ENCODE measurements at places on chromosomes 5 and 9.
A peak's percentile ranks its signal among the peaks of the same experiment; 100 is the strongest.

DNA sequence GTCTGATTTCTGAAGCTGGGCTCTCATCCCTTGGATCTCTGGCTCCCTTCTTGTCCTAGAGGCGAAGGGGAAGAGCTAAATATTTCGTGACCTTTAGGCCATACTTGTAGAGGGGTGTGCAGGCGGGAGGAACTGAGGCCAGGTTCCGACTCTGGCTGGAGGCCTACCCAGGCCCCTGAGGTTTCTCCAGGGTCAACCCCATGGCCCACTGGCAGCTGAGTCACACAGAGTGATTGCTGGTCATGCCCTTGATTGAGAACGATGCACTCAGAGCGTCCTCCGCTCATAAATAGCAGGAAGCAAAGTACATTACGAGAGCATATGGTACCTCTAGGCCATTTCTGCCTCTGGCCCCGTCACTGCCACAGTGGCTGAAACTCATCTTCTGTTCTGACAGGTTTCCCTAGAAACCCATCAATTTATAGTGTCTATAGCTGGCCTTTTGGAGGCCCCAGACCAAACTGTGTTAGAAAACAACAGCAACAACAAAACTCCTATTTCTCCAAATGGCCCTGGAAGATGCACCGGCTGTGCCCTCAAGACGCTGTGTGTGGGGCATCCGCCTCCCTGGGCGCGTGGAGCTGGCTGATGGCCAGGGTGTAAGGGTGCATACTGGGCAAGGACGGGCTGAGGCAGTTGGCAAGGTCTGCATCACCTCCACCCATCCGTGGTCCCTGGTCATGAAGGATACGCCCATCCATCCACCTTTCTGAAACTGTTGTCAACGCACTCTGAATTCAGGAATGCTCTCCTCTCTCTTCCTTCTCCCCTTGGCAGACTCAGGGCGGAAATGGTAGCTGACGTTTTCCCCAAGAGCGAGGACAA lies 32.9 kb upstream of the FCN1 start:
- peak; percentile 20 for DNase-seq

DNA sequence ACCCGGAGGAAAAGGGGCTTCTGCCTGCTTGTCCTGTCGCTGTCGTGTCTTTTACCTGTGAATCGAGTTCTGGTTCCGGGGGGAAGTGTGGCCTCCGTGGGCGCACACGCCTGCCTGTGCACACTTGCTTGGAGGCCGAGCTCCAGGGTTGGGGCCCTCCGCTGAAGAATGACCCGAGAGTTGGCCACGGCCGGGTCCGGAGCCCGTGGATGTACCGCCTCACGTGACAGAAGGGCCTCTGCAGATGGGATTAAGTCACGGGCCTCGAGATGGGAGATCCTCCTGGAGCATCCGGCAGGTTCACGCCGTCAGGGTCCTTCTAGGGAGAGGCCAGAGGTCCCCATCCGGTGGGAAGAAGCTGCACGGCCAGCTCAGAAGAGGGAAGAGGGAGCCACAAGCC lies 81.0 kb downstream of the KCNT1 start:
- DNase-seq: no peak

DNA sequence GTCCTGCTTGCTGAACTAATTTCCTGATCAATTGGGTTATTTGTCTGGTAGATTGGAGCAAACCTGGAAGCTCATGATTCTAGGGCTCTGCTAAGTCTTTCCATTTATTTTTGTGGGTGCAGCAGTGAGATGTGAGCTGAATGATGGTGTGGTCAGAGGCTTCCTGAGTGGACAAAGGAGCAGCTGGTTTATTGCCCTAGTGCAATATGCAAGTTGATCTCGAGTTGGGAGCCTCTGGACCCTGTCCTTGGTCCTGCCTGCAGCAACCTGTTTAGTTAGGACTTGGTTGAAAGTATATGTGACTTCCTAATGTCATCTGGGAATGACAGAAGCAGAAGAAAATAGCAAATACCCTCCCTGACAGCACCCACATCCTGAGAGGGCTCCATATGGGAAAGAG lies 4.2 kb upstream of the UNC5A start:
- DNase-seq: no peak

GRCh38 chr5:62477801-62478200 lies 65.2 kb downstream of the IPO11 start:
- no peak for DNase-seq

DNA sequence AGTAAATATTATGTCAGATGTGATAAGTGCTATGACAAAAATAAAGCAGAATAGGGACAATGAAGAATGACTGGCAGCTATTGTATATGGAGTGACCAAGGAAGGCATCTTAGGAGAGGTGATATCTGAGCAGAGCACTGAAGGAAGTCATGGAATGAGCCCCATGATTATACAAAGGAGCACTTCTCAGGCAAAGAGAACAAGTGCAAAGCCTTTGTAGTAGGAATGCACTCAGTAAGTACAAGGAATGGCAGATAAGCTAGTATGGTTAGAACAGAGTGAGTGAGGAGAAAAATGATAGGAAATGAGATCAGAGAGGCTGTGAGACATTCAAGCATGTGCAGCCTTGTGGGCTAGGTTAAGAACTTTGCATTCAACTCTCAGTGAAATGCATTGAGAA lies 214.8 kb downstream of the LURAP1L start:
- no peak for DNase-seq

GRCh38 chr5:126124706-126125345 lies 298.4 kb upstream of the GRAMD2B start:
- no peak for DNase-seq

GRCh38 chr5:54616031-54616430 lies 98.5 kb downstream of the SNX18 start:
- no peak for DNase-seq

GRCh38 chr9:34823778-34824177 lies 113.8 kb upstream of the CCL21 start:
- DNase-seq: no peak

GRCh38 chr5:113900816-113901215 lies 387.3 kb downstream of the YTHDC2 start:
- DNase-seq: no peak

GRCh38 chr9:130042406-130042884 lies 544 bp downstream of the FNBP1 start:
- DNase-seq: peak; percentile 69

DNA sequence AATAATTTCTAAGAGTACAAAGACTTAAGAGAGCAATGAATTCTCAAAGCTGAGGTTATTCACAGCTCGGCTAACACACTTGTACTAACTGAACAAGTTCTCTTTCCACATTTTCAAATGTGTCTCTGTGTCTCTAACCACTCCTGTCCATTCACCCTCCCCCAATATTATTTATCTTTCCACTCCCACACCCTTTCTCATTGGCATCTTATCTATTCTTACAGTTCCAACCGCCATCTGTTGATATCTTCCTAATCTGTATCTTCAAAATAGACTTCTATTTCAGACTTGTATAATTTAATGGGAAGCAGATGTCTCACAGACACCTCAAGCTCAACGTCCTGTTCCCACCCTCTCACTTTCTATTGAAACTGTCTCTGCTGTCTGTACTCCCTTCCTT lies 205.9 kb downstream of the ANXA1 start:
- no peak for DNase-seq

DNA sequence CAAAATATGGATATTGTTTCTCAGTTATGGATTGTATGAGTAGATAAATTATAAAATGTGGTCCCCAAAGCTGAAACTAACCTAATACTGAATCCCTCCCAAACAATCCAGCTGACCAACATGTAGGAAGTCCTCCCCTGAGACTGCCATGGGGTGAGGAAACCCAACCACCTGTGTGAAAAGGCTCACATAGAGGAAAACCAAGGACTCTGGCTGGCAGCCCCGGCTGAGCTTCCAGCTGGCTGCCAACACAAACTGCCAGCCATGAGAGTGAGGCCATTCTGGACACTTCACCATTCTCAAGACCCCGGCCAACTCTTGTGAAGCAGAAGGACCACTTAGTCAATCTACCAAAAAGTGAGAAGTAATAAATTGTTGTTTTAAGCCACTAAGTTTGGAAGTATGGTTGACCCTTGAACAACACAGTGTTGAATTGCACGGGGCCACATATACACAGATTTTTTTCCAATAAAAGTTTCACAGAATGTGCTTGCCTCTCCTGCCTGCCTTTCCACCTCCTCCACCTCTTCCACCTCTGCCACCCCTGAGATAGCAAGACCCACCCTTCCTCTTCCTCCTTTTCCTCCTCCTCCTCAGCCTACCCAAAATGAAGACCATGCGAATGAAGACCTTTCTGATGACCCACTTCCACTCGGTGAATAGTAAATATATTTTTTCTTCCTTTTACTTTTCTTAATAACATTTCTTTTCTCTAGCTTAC lies 15.3 kb upstream of the NRG2 start:
- DNase-seq: no peak

DNA sequence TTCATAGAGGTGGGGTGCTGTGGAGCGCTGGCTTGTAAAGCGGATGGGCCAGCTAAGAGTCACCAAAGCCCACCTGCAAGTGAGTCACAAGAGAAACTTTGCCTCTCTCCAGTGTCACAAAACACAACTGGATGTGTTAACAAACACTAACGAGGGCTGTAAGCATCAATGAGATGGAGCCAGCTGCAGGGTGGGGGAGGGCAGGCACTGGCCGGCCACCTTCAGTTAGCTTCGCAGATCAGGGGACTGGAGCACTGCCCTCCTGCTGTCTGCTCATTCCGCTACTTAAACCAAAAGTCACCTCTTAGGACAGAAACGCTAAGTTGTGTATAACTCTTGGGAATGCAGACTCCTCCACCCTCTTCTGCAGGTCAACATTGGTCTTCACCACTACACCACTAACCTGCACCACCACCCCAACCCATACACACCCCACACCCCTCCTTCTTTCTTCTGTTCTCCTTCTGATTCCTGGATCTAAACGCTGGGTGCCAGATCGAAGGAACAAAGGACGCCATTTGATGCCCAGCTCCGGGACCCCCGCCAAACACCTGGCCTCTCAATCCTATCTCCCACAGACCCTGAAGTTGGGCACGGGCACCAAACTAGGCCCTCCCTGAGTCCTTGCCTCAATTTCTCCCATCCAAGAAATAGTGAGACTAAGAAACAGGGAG lies 2.1 kb downstream of the ARSI start:
- DNase-seq: no peak

GRCh38 chr5:10550222-10550995 lies 13.5 kb upstream of the ANKRD33B start:
- DNase-seq: no peak

DNA sequence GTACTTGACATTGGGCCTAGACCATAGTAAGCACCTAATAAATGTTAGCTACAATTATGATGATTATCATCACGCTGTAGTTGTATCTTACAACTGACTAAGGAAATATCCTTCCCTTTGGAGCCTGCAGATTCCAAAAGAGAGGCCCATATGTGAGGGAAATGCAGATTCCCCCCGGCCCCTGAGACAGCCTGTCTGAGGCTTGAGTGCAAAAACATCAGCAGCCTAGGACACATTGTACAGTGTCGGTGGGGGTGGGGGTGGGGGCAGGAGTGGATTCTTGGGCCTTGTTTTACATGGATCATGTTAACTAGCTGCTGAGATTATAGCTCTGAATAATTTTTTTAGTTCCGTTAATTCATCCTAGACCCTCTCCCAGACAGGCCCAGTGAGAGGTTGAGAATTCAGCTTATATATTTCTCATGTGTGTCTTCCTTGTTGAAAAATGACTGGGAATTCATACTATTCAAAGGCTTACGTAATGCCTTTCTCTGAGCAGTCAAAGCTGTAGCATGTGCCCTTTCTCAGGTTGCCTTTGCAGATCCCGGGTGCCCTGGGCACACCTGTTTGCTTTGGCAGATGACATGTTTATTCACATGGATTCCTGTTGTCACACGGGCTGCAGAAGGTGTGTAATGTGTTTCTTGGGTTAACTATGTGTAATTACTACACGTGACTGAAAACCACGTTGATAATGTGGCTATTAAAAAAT lies 262.8 kb downstream of the NR3C1 start:
- DNase-seq: no peak

DNA sequence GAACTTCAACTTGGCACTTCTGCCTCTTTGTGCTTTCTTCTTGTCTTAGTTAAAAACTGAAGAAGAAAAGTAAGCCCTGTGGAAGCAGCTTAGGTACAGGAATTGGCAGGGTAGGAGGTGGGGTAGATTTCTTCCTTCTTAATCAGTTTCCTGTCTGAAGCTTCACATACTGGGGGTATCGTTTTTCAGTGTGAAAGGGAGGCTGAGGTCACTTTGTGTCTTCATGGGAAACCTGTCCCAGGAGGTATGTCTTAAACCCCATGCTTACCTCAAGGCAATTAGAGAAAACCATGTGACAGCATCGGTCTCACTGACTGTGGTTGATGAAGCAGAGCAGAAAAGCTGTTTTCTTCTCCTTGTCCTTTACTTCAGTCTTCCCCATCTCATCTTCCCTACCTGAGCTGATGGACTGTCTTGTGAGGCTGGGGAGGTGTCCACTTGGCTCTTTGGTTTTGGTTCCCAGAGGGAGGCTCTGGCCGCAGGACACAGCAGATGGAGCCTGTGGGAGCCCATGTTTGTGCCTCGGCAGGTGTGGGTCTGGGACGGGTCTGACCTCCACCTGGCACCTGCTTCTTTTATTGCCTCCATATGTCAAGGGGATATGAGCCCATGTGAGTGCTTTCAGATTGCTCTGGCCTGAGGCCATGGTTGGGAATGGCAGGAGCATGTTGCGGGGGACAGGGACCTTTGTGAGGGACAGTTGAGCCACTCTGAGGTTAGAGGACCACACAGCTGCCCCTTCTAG lies 47.0 kb downstream of the SH3GL2 start:
- no peak for DNase-seq

GRCh38 chr9:34501889-34502425 lies 20.8 kb downstream of the ENHO start:
- peak; percentile 70 for DNase-seq

DNA sequence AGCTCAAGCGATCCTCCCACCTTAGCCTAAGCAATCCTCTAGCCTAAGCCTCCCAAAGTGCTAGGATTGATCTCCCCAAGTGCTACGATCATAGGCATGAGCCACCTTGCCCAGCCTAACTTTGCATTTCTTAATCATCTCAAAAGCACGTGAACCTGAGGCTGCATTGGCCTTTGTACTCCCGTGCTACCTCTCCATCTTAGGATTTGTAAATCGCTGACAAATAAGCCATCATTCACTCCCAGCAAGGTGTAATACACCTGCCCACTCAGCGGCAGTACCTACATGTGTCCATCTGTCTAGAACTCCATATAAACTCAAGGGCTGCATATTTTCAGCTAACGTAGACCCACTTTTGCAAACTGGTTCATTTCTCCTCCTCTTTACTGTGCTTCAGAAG lies 2.8 kb downstream of the ANKH start:
- no peak for DNase-seq

GRCh38 chr5:72380492-72381274 lies 60.5 kb downstream of the PTCD2 start:
- no peak for DNase-seq

Data from Right ventricle myocardium superior (tissue), 1 donor.